ENCODE measurements at places on chromosomes 4 and X.

DNA sequence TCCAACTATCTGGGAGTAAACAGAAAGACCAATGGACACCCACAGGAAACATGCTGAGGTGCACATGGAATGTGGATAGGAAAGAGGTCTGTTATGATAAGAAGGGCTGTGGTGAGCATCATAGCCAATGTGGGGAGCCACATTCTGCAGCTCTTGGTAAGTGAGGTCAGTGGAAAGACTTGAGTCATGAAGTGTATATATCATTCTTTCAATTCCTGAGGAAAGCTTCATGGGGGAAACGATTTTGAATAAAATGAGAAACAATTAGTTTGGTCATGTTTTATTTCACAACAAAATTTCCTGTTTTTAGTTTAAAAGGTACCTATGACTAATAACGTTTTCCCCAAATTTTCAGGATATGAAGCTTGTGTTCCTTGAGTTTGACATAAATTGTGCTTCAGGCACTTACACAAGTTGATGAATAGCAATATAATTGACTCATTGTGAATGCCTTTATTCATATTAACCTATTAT lies 41.4 kb upstream of the RASSF6 start:
- DNase-seq = no peak

DNA sequence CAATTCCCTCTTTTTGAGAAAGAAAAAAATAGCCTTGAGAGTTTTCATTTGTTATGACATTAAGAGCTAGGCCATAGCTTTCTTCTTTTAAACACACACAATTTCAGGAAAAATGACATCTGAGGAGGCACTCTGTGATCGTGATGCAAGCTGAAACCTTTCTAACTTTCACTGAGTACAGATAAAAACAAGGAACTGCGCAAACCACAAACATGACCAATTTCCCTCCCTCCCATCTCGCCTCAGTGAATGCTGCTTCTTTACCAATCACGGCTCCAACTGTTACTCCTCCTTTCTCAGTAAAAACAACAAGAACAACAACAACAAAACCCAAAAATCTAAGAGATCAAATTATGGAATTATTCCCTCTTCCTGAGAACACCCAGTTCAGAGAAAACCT lies 626.8 kb downstream of the TLL1 start:
- no peak for DNase-seq

DNA sequence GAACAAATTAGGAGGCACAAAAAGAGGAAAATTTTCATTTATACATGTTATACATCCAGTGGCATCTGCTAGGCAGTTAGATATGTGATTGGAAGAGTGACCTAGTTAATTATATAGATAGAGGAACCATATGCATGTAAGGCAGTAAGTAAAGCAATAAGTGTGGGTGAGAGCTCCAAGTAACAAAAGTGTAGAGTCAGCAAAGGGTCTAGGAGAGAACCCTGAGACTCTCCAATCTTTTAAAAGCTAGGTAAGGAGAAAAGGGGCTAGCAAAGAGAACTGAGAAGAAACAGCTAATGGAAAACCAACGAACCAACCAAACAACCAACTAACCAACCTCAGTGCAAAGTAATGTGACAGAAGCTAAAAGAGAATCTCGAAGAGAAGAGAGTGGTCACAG lies 3.8 kb upstream of the CFAP299 start:
- DNase-seq = no peak

- no peak for DNase-seq
Observed at GRCh38 chr4:44161756-44162155, 286.9 kb downstream of the KCTD8 start.

DNA sequence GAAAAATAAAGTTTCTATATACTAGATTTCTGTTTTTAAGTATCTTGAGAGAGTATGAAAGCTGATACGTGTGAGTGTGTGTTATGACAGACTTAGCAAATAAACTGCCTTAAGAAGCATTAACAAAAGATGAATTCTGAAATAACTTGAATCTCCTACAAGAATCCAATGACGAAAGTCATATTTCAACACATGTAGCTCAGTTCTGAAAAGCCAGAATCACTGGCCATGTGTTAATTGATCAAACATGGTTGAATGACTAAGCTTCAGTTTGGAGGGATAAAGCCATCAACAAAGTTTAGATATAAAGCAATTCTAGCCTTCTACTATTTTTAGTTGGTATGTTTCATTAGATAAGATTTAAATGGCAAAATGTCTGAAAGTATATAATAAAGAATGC lies 88.5 kb upstream of the ETNPPL start:
- no peak for DNase-seq
